ENCODE measurements at places on chromosomes 7 and 10. TPM values are rescaled to one million over a fixed set of nuclear protein-coding genes. Genes with fewer than 3 reads are reported as not detected.
A peak's percentile ranks its signal among the peaks of the same experiment; 100 is the strongest.

DNA sequence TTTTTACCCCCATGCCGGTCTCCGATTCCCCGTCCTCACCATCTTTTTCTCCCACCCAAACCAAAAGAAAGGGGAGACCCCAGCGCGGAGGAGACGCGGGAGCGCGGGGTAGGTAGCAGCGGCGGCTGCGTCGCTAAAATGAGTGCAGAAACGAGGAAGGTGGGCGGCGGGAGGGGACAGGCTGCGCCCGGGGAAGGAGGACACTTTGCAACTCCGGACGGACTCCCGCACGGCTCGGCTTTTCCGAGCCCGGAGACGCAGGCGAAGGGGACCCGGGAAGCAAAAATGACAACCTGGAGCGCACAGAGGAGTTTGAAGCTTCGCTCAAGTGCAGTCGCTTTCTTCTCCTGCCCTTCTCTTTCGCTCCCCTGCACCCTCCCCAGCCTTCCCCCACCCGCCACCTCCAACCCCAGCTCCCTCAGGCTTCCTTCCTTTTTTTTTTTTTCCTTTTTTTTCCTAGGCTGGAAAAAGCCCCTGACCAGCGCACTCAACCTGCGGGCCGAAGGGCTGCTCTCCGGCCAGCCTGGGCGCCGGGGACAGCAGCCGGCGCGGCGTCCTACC is 453 bp downstream of the SFMBT2 start:
- DNase-seq = no peak

GRCh38 chr7:16649196-16649595 is 3.2 kb downstream of the BZW2 start:
- DNase-seq = no peak

DNA sequence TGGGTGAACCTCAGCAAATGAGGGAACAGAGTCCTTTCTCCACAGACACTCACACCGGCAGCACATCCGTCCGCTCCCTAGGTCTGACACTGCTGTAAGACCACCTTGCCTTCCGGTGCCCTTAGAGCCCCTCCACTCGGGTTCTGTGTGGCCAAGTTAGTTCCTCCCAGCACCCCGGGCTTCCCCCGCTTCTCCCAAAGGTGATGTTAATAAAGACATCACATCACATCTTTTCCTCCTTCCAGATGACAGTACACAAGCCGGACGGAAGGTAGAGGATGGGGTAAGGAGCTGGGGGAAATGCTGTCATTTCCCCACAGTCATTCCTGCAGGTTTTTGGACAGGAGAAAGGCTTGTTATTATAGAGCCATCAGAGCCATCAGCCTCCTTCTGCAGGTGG is 42.3 kb downstream of the OAT start:
- DNase-seq = no peak

GRCh38 chr7:125661677-125662076 is 732.1 kb upstream of the POT1 start:
- no peak for DNase-seq

HSPA12A gene
- not detected for polyA plus RNA-seq

- DNase-seq = no peak
Measured at GRCh38 chr7:45163692-45164052, 6.1 kb downstream of the RAMP3 start.

- DNase-seq = no peak
Measured at GRCh38 chr7:138797715-138798320, at the start of the genes ATP6V0A4 and TMEM213. ATP6V0A4 (minus strand) TSS chr7:138798196; CDS start chr7:138771247, 26,949 bp downstream. TMEM213 (plus strand) TSS chr7:138797994; CDS start chr7:138798105, 111 bp downstream.

TRPV5 gene
- not detected for polyA plus RNA-seq

DNA sequence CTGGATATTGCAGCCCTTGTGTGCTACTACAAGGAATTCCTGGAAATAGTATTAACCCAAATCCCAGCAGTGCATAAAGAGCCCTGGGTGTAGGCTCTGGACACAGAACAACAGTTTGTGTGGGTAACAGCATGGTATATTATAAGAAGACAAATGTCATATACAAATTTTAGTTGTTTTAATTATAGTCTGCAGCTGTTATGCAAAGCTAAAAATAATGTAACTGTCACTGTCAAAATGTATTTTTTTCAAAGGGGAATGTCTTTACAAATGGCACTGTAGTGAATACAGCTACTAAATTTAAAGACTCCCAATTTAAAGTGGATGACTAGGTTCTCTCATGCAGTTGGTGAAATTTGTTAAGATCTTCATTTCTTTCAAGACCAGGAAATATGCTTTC is 339.0 kb downstream of the GPR37 start:
- no peak for DNase-seq

DNA sequence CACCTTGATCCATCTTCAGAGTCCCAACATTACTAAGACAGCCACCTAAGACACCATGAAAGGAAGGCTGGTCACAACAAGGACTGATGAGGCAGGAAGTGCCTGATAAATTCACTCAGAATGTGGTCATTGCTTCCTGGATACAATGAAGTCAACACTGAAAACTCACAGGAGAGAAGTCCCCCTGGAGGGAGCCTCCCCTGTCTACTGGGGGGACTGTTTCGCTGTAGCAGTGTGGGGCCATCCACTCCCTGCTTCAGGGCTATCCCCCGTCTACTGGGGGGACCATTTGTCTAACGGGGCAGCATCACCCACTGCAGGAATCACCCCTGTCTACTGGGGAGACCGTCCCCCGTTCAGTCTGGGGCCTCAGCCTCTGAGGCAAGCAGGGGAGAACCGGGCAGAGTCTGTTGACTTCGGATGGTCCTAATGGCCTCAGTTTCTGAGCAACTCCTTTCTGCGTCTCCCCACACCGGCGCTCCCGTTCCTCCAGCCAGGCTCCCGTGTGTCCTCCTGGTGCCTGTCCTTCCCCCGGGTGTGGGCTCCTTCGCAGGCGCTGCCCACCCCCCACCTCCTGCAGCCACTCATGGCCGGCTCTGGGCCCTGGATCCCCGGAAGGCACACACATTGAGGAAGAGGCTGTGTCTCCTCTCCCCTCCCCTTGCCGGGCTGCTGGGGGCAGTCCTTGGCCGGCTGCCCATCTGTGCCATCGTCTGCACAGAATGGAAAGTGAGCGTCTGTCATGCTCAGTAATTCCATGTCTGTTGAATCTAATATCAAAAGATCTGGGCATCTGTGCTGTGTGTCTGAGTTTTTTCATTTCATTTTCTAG is 59.9 kb upstream of the DNAJB6 start:
- DNase-seq = peak; percentile 62

- no peak for DNase-seq
Measured at GRCh38 chr7:103719070-103719469, 270.4 kb downstream of the RELN start.

GRCh38 chr7:50389961-50390360 is 60.2 kb downstream of the FIGNL1 start:
- DNase-seq = no peak

UFSP1 gene
- polyA plus RNA-seq = 0.76 TPM

GRCh38 chr10:124323111-124323725 is 95.5 kb downstream of the OAT start:
- DNase-seq = peak; percentile 50

- DNase-seq = no peak
Measured at GRCh38 chr10:35363587-35363986, 27.3 kb downstream of the CCNY start.

GRCh38 chr7:142175594-142175993 is 64.1 kb downstream of the MGAM2 start:
- no peak for DNase-seq

DNA sequence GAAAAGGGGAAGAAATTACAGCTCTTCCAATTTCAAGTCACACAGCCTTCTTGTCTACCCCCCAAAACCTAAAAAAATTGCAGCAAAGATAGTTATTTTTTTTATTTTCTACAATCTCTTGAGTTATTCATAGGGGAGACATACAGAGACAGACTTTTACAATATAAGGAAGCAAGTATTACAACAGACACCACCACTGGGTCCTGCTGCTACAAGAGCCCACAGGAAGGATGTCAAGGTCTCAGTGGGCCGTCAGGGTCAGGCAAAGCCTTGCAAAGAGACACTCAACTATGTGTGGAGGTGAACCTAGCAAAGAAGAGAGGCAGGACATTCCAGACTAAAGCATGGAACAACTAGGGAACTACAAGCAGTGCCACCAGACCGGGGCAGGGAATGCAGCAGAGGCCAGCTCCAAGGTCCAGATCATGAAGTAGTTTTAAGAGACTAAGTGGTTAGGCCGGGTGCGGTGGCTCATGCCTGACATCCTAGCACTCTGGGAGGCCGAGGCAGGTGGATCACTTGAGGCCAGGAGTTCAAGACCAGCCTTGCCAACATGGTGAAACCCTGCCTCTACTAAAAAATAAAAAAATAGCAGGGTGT is 28.2 kb upstream of the ZCCHC24 start:
- peak; percentile 28 for DNase-seq

- no peak for DNase-seq
Measured at GRCh38 chr7:26397796-26398426, 106.2 kb downstream of the SNX10 start.
